NCI-H2081 treated with DMSO at 0.1 percent for 48 hours (cell line): ENCODE measurements at places on chromosomes 7 and 10.

DNA sequence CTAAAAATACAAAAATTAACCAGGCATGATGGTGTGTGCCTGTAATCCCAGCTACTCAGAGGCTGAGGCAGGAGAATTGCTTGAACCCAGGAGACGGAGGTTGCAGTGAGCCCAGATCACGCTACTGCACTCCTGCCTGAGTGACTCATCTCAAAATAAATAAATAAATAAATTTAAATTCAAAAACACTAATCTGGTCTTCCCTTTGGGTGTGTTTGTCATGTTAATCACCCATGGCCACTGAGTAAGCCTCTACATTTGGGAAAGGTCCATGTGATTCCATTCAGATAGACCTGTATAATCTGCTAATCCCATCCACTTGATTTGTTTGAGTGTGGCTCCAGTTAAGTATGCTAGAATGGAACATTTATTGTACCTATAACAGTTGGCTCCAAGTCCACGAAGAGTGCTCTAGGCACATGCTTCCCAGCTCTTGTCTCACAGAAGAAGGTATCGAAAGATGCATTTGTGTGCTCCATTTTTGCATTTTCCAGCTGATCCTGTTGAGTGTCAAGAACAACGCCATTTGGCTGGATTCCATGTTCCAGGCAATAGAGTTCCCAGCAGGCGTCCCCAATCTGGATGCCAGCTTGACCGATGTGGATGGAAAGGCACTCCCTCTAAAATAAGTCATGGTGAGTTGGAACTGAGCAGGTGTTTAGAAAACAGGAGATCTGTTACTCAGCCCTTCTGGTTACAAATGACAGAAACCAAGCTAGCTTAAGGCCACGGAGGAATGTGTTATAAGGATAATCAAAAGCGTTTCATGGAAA, 4.0 kb downstream of the TUBAL3 start:
- DNase-seq, result peak; percentile 31

GRCh38 chr10:7634142-7634894, 32.4 kb downstream of the ITIH5 start:
- no peak for DNase-seq

- DNase-seq, result no peak
These were observed 62.0 kb downstream of the SUFU start for GRCh38 chr10:102565793-102566192.

GRCh38 chr7:29095631-29096445, 50.5 kb downstream of the CPVL start:
- DNase-seq, result no peak

DNA sequence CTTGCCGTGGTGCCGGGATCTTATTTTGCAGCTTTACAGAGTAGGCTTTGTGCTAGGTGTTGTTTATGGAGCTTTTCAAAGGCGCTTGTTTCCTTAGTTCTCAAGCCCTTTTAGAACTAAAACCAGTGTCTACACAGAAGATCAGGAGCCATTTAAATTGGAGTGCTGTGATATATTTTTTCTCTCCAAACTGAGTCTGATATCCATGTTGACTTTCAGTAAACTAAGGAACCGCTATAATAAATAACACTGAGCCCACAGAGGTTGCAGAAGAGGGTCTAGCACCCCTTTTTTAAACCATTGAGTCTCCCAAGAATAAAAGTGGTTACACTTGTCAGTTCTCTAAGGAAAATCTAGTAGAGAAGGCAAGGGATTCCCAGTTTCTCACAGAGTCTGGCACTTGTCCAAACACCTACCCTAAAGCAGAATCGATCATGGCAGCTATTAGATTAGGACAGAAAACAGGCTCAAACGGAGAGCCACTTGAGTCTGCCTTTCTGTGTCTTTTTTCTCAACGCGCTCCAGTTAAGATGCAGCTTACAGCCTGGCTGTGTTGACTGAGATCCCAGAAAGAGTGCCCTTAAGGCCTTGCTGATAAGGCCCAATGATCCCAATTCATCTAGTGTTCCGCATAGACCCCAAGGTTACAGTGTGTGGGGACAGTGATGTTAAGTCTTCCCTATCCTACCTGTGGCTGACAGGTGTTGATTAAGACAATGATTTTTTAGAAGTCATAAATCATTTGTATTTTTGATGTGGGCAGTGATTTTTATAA, 804 bp downstream of the TMEM106B start:
- DNase-seq, result no peak

- DNase-seq, result no peak
These were observed 11.4 kb upstream of the VWDE start for GRCh38 chr7:12415072-12415471.

GRCh38 chr7:112009081-112009480, 197.1 kb downstream of the DOCK4 start:
- no peak for DNase-seq

GRCh38 chr10:84097787-84098353, 41.4 kb upstream of the GHITM start:
- peak; percentile 25 for DNase-seq
